ENCODE measurements at places on chromosomes 12 and 14. TPM values are rescaled to one million over a fixed set of nuclear protein-coding genes. Genes with fewer than 3 reads are reported as not detected.

Gene SLC17A8
- not detected for total RNA-seq

Gene LRTM2
- total RNA-seq: not detected

Gene GNB3
- 9.0 TPM for total RNA-seq

Gene SMCO2
- 0.46 TPM for total RNA-seq

Gene KRT81
- not detected for total RNA-seq

Gene SPIC
- total RNA-seq: not detected

Gene CDKL1
- 19.0 TPM for total RNA-seq

GRCh38 chr12:4432878-4433744, 12.5 kb downstream of the FGF6 start:
- H3K4me3 ChIP-seq: no peak overlapping the region
- no peaks in the 10 kb centered on the region for H3K36me3 ChIP-seq
- H3K4me1 ChIP-seq: peaks cover 3% of the 10 kb centered on the region
- no peaks in the 10 kb centered on the region for H3K27me3 ChIP-seq
- H3K27ac ChIP-seq: no peak overlapping the region
- no peak for DNase-seq

- peak overlapping the region; percentile 8 for H3K27ac ChIP-seq
- no peaks in the 10 kb centered on the region for H3K36me3 ChIP-seq
- H3K4me3 ChIP-seq: no peak overlapping the region
- peaks cover 2% of the 10 kb centered on the region for H3K27me3 ChIP-seq
- H3K4me1 ChIP-seq: peaks cover 26% of the 10 kb centered on the region
Measured at GRCh38 chr12:116121453-116121871, 156.0 kb downstream of the MED13L start.

DNA sequence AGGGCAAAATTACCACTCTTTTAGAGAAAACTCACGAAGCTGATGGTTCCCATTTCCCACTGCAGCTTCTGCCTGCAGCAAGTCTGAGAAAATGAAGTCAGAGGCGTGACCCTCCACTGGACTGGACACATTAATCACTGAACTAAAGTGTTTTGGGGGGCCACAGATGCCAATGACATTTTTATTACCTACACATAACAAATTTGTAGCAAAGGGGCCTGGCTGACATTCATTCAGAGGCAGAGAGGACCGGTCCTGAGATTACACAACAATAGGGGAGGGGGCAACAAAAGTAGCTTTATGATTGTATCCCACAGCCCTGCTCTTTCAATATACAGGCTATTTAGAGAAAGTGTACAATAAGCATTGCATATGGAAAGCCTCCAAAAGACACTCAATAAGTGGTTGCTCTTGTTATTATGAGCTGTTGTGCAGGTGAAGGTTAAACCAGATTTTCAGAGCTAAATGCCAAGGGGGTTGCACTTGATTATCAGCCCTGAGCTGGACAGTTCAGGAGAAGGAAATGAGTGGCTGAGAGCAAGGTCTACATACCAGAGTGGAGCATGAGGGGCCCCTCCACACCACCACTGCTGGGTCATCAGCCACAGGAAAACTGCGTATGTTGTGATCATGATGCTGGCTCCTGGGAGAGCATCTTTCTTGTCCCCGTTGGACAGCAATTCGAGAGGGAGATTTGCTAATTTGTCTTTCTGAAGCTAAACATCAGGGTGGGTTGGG, 41.5 kb upstream of the CCDC60 start:
- no peaks in the 10 kb centered on the region for H3K36me3 ChIP-seq
- H3K4me1 ChIP-seq: peaks cover 4% of the 10 kb centered on the region
- H3K27ac ChIP-seq: no peak overlapping the region

DNA sequence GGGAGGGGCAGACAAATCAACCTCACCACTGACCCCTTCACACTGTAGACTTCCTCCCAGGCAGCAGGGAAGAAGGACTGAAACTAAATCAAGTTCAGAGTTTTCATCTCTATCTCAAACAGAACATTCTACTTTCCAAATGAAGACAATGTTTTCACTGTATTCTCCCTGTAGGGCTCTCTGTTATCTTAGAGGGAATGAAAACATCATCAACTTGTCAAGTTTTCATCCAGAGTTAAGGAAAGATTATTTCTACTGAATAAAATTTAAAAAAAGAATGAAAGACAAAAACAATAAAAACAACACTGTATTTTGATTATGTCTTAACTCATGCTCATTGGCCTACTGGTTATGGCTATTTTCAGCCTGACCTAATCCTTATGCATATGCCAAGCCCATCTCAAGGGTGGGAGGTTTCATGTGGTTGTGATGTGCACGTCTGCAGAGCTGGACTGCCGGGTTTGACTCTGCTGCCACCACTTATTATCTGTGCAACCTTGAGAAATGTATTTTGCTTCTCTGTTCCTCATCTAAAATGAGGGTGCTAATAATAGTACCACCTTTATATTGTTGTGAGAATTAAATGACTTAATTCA, 152.0 kb upstream of the AVPR1A start:
- H3K27ac ChIP-seq: no peak overlapping the region
- H3K4me3 ChIP-seq: no peak overlapping the region
- no peak for DNase-seq
- no peaks in the 10 kb centered on the region for H3K36me3 ChIP-seq

GRCh38 chr14:72883961-72884360, 9.9 kb downstream of the DPF3 start:
- H3K27me3 ChIP-seq: peaks cover 1% of the 10 kb centered on the region
- DNase-seq: no peak
- peaks cover 10% of the 10 kb centered on the region for H3K4me1 ChIP-seq
- H3K36me3 ChIP-seq: peaks cover 6% of the 10 kb centered on the region
- H3K4me3 ChIP-seq: no peak overlapping the region
- H3K27ac ChIP-seq: no peak overlapping the region

GRCh38 chr14:71301611-71302010, 394.4 kb downstream of the PCNX1 start:
- H3K4me1 ChIP-seq: no peaks in the 10 kb centered on the region
- no peak overlapping the region for H3K27ac ChIP-seq
- no peak for DNase-seq
- no peak overlapping the region for H3K4me3 ChIP-seq
- H3K27me3 ChIP-seq: no peaks in the 10 kb centered on the region

DNA sequence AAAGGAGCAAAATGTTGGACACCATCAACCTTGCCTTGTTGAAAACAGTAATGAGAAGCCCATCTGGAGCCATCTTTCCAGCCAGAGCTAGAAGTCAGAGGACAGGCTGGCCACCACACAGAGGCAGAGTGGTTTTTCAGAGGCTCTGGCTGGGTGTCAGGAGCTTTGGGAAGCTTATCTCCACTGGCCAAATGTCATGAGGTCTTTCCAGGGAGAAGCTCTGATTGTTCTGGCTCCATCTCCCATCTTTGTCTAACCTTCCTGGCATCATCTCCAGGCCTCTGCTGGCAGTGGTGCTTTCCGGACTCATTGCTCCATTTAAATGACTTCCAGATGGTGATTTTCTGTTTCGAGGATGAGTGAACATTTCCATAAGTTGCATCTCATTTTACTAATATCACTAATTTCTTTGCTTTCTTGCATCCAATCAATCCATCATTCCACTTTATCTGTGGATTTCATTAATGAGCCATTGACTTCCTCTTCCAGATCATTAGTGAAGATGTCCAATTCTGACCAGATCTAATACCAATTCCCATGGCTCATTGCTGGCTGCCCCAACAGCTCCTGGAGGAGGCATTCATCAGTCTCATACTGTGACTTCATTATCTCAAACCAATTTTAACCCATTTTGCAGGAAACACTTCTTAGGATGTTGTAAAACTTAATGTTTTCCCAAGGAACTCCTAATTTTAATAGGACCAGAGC, 35.3 kb upstream of the TMTC1 start:
- no peaks in the 10 kb centered on the region for H3K4me1 ChIP-seq
- no peak for DNase-seq
- no peaks in the 10 kb centered on the region for H3K36me3 ChIP-seq
- H3K27ac ChIP-seq: no peak overlapping the region
- no peak overlapping the region for H3K4me3 ChIP-seq

DNA sequence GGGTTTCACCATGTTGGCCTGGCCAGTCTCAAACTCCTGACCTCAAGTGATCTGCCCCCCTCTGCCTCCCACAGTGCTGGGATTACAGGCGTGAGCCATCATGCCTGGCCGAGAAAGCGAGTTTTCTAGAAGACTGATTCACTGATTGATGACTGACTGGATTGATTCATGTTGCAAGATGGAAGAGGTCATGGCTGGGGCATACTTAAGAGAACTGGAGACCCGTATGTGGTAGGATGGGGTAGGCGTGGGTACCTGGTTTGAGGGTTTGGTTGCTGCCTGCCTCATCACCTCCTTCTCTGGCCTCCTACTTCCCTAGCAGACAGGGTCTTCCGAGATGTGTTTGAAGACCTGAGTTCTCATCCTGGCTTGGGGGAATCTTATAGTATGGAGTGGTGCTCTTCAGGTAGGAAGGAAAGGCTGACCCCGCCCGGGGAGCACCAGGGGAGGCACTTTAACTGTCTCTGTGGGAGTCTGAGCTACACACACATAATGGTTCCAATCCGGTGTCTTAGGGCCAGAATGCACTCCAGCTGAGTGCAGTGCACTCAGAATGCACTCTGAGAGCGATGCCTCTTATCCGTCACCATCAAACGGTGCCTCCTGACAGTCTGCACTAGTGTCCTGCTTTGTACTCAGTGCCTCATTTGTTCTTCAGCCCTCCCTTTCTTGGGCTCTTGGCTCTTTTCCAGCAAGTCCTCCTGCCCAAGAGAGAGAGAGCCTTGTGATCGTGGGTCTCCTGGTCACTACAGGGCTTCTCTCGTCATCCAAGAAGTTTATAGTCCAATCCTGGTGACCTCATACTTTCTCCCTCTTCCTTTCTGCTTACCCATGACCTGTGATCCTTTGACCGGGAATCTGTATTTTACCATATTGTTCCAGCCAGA, 19.7 kb downstream of the PLEKHG3 start:
- no peak overlapping the region for H3K4me3 ChIP-seq
- no peak for DNase-seq
- H3K27ac ChIP-seq: no peak overlapping the region
- H3K4me1 ChIP-seq: peaks cover 16% of the 10 kb centered on the region

DNA sequence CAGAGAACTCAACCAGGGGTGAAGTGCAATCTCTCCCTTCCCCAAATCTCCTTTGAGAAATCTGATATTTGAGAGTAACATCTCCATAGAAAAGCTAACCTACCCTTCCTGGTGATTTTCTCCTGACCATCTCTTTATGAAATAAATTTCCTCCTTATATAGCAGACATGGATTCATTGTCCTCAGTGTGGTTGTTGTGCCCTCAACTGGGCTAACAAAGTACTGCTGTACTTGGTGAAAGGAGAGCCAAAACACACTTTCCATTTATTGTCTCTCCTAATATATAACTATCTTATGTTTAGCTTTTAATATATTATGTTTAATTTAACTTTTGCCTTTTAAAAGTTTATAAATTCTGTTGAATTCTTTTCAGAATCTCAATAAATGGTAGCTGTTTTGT, 65.1 kb upstream of the SLCO1B1 start:
- H3K4me1 ChIP-seq: no peaks in the 10 kb centered on the region
- no peak overlapping the region for H3K27ac ChIP-seq
- no peak overlapping the region for H3K4me3 ChIP-seq
- no peaks in the 10 kb centered on the region for H3K27me3 ChIP-seq
- H3K36me3 ChIP-seq: no peaks in the 10 kb centered on the region

- H3K27me3 ChIP-seq: no peaks in the 10 kb centered on the region
- no peak overlapping the region for H3K27ac ChIP-seq
- H3K36me3 ChIP-seq: no peaks in the 10 kb centered on the region
- H3K4me3 ChIP-seq: no peak overlapping the region
- H3K4me1 ChIP-seq: peaks cover 9% of the 10 kb centered on the region
Measured at GRCh38 chr12:67807814-67808213, 159.3 kb downstream of the DYRK2 start.

DNA sequence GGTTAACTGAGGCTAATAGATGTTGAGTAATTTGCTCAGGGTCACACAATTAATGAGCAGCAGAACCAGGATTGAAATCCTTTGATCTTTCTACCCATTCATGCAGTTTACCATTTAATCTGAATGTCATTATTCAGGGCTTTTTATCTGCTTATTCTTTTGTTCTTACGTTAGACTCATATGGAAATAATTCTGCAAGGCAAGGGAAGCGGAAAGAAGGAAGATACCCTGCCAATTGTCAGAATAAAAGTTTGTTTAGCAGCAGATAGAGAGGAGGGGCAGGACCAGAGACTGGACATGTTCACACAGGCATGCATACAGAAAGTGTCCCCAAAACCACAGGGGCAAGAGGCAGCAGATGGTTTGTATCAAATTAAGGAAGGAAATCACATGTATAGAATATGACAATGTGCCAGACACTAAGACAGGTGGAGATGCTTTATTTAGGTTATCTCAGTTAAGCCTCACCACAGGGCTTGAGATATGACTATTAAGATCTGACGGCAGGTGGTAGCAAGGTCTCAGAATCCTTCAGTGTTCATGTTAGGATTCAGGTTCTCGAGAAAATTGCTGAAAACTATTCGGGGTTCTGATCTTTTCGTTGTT, 29.8 kb downstream of the BRMS1L start:
- H3K4me1 ChIP-seq: peaks cover 7% of the 10 kb centered on the region
- DNase-seq: no peak
- no peak overlapping the region for H3K27ac ChIP-seq
- no peaks in the 10 kb centered on the region for H3K27me3 ChIP-seq

- no peaks in the 10 kb centered on the region for H3K4me1 ChIP-seq
- no peak overlapping the region for H3K4me3 ChIP-seq
- H3K27me3 ChIP-seq: no peaks in the 10 kb centered on the region
- no peak overlapping the region for H3K27ac ChIP-seq
Measured at GRCh38 chr12:102629262-102629888, 149.0 kb upstream of the IGF1 start.

DNA sequence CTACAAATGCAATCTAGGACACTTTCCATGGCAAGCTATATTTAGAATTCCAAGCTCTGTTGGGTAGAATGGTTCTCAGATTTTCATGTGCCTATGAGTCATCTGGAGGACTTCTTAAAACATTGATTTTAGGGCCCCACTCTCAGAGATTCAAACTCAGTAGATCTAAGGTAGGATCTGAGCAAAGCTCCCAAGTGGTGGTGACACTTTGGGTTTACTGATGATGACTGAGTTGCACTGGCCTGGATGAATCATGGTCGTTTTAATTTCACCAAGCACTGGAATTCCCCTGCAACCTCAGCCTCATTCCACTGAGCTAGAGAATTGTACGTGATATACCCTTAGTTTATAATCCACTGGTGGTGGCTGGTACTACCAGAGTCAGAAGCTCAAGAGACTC, 86.5 kb downstream of the PPM1H start:
- peaks cover 64% of the 10 kb centered on the region for H3K4me1 ChIP-seq
- H3K27me3 ChIP-seq: peaks cover under 1% of the 10 kb centered on the region

DNA sequence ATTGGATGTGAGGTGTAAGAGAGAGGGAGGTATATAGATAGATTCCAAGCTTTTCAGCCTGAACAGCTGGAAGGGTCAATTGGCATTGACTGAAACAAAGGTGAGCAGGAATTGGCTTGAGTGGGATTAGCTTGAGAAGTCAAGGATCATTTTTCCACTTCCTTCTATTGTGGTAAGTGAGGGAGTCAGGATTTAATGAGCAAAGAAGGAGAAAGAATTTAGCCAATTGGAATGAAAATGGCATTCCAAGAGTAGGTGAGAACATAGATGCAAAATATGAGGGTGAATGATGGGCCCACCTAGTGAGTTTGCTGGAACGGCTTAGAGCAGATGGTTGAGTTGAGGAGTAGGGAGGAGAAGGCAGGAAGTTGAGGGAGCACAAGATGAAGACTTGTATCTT, 56.5 kb upstream of the ETV6 start:
- DNase-seq: no peak
- peaks cover 5% of the 10 kb centered on the region for H3K36me3 ChIP-seq
- H3K27ac ChIP-seq: no peak overlapping the region
- peak overlapping the region; percentile 26 for H3K4me3 ChIP-seq
- H3K27me3 ChIP-seq: peaks cover 5% of the 10 kb centered on the region

- H3K4me3 ChIP-seq: no peak overlapping the region
- H3K27me3 ChIP-seq: peaks cover 30% of the 10 kb centered on the region
- no peaks in the 10 kb centered on the region for H3K36me3 ChIP-seq
- H3K4me1 ChIP-seq: no peaks in the 10 kb centered on the region
Measured at GRCh38 chr14:104116756-104117340, 21.5 kb upstream of the KIF26A start.
